Pancreas (tissue), 10 donors: ENCODE measurements at places on chromosomes 3 and 15. TPM values are rescaled to one million over a fixed set of nuclear protein-coding genes. Genes with fewer than 3 reads are reported as not detected.

DNA sequence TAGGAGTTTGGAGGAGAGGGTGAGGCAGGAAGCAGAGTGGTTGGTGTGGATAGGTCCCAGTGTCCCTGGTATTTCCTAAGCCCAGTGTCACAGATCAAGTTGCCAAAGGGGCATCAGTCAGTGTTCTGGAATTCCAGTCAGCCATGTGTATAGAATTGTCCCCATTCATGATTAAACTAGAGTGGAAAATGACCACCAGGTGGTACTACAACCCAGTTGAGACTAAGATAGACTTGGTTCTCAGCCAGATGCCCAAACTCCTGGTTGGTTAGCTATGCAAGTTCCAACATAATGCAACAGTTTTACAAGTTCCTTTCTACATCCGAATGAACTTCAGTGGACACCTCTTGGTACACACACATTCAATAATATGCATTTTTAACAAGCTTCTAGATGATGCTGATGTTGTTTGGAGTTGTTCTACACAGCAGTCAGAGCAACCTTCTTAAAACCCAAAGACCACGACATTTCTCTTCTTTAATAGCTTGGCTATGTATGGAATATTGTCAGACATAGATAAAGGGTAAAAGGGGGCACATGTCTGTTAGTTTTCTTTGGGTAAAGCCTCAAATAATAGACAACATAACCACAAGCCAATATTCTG lies 8.4 kb upstream of the ATR start:
- H3K36me3 ChIP-seq: no peaks in the 10 kb centered on the region
- peak; percentile 30 for DNase-seq
- no peak overlapping the region for H3K27ac ChIP-seq
- H3K27me3 ChIP-seq: no peaks in the 10 kb centered on the region
- H3K4me3 ChIP-seq: no peak overlapping the region

DNA sequence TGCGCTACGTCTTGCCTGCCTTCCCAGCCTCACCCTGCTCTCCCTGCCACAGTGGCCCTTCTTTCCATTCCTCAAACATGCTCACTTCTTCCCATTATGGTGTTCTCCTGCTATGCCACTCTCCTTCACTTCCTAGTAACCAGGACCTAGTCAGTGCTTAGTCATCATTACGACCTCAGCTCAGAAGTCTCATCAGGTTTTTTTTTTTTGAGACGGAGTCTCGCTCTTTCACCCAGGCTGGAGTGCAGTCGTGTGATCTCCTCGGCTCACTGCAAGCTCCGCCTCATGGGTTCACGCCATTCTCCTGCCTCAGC lies 149.5 kb downstream of the GREM1 start:
- no peaks in the 10 kb centered on the region for H3K36me3 ChIP-seq
- no peaks in the 10 kb centered on the region for H3K4me1 ChIP-seq
- H3K27me3 ChIP-seq: no peaks in the 10 kb centered on the region
- no peak for DNase-seq
- no peak overlapping the region for H3K4me3 ChIP-seq

DNA sequence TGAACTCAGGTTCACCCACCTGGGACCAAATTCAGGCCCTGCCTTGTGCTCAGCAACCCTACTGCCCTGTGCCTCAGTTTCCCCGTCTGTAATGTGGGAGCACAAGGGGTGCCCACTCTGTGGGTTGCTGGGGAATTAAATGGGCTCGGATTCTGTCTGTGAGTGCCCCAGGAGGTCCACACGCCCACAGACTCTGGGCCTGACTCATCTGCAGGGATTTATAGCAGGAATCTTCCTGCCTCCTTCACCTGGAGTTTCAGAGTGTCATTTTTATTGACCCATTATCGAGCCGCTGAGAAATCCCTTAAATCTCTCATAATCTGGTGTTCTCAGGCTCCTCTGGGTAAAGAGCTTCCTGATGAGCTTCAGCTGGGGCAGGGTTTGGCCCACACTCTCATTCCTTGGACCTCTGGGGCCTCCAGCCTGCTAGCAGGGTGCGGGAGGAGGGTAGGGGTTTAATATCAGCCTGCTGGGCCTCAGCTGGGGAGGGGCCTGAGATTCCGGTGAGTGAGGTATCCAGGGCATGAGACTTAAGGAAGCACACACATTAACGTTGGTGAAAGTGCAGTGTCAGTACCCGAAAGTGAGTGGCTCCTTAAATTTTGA lies 16.4 kb downstream of the C3orf18 start:
- no peak overlapping the region for H3K4me3 ChIP-seq
- no peak overlapping the region for H3K27ac ChIP-seq
- no peak for DNase-seq
- no peaks in the 10 kb centered on the region for H3K27me3 ChIP-seq

ZNF80 gene
- not detected for polyA plus RNA-seq

BOC gene
- polyA plus RNA-seq: 9.5 TPM

MORC1 gene
- not detected for polyA plus RNA-seq

- H3K4me3 ChIP-seq: no peak overlapping the region
- H3K36me3 ChIP-seq: no peaks in the 10 kb centered on the region
- H3K27ac ChIP-seq: no peak overlapping the region
- H3K4me1 ChIP-seq: no peaks in the 10 kb centered on the region
Measured at GRCh38 chr15:100252359-100252758, 89.4 kb downstream of the ADAMTS17 start.

DNA sequence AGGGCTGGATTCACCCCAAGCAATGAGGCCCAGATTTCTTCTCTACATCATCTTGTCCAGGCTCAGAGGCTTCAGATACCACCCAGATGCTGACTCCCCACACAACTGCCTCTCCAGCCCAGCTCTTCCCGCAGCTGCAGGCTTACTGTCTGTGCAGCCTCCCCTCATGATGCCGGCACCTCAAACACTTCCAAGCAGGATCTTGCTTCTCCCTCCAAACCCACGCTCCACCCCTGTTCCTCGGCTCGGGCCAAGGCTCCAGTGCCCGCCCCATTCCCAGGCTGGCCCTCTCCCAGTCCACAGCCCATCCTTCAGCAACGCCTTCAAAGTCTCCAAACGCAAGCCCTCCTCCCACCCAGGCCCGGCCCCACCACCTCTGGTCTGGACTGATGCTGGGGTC lies 159.2 kb upstream of the LINGO1 start:
- no peak overlapping the region for H3K4me3 ChIP-seq
- no peak overlapping the region for H3K27ac ChIP-seq
- no peaks in the 10 kb centered on the region for H3K4me1 ChIP-seq
- no peak for DNase-seq
- H3K27me3 ChIP-seq: no peaks in the 10 kb centered on the region

DNA sequence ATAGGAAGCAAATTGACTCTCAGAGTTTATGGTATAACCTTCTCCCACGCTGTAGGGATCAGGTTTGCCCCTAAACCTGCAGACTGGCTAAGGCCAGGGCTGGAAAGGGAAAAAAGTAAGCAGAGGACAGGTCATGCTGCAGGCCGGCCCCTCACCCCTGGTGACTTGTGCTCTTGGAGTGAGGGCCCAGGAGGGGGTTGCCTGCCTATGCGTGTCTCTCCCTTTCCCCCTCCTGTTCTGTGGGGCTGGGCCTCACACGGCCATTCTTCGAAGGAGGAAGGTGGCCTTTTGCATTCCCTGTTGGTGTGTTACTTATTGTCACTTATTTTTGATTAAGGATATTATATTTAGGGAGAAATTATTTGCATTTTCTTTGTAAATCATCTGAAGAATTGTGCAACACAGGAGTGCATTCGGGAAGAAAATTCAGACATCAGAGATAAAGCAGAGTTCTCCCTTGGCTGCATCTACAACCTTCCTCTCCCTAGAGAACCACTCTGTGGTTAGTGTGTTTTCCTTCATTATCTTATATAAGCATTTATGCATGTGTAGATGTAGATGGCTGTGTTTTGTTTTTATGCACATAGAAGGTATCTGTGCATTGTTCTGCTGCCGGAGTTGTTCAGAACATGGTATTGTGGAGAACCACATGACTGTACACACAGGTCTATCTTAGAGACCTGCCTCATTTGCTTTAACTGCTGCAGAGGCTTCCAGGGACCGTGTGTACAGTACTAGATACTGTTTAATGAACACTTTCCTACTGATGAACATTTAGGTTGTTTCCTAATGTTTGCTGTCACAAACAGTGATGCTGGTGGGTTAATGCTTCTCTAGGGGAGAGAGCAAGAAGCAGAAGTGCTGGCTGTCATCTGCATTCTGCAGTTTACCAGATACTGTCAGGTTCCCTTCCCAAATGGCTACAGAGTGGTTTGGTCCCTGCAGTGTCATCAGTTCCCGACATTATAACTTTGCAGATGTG lies 133.5 kb downstream of the APBA2 start:
- no peak overlapping the region for H3K4me3 ChIP-seq
- H3K36me3 ChIP-seq: no peaks in the 10 kb centered on the region

GRCh38 chr15:51720201-51720995 lies 17.1 kb downstream of the LYSMD2 start:
- no peaks in the 10 kb centered on the region for H3K27me3 ChIP-seq
- no peak overlapping the region for H3K4me3 ChIP-seq
- H3K36me3 ChIP-seq: no peaks in the 10 kb centered on the region

NEK10 gene
- polyA plus RNA-seq: 0.30 TPM

GRCh38 chr3:37115446-37115845 lies 58.9 kb downstream of the LRRFIP2 start:
- no peaks in the 10 kb centered on the region for H3K4me1 ChIP-seq
- H3K36me3 ChIP-seq: no peaks in the 10 kb centered on the region
- DNase-seq: no peak
- H3K4me3 ChIP-seq: no peak overlapping the region
- no peak overlapping the region for H3K27ac ChIP-seq

GRCh38 chr3:53230041-53230621 lies 25.7 kb downstream of the TKT start:
- no peak overlapping the region for H3K27ac ChIP-seq
- DNase-seq: no peak
- H3K4me1 ChIP-seq: no peaks in the 10 kb centered on the region
- no peaks in the 10 kb centered on the region for H3K27me3 ChIP-seq

- peaks cover 21% of the 10 kb centered on the region for H3K36me3 ChIP-seq
- no peak overlapping the region for H3K4me3 ChIP-seq
- no peak overlapping the region for H3K27ac ChIP-seq
- peaks cover 3% of the 10 kb centered on the region for H3K4me1 ChIP-seq
- no peaks in the 10 kb centered on the region for H3K27me3 ChIP-seq
- no peak for DNase-seq
Measured at GRCh38 chr3:48750856-48751255, 33.8 kb upstream of the IP6K2 start.

GRCh38 chr3:196537319-196537984 lies 22.3 kb upstream of the SMCO1 start:
- no peak for DNase-seq
- H3K27me3 ChIP-seq: no peaks in the 10 kb centered on the region
- H3K4me3 ChIP-seq: no peak overlapping the region
- H3K36me3 ChIP-seq: no peaks in the 10 kb centered on the region

- no peaks in the 10 kb centered on the region for H3K36me3 ChIP-seq
- no peaks in the 10 kb centered on the region for H3K27me3 ChIP-seq
- H3K27ac ChIP-seq: no peak overlapping the region
- H3K4me3 ChIP-seq: no peak overlapping the region
- no peaks in the 10 kb centered on the region for H3K4me1 ChIP-seq
Measured at GRCh38 chr3:114642951-114643741, 349.3 kb downstream of the TIGIT start.

DNA sequence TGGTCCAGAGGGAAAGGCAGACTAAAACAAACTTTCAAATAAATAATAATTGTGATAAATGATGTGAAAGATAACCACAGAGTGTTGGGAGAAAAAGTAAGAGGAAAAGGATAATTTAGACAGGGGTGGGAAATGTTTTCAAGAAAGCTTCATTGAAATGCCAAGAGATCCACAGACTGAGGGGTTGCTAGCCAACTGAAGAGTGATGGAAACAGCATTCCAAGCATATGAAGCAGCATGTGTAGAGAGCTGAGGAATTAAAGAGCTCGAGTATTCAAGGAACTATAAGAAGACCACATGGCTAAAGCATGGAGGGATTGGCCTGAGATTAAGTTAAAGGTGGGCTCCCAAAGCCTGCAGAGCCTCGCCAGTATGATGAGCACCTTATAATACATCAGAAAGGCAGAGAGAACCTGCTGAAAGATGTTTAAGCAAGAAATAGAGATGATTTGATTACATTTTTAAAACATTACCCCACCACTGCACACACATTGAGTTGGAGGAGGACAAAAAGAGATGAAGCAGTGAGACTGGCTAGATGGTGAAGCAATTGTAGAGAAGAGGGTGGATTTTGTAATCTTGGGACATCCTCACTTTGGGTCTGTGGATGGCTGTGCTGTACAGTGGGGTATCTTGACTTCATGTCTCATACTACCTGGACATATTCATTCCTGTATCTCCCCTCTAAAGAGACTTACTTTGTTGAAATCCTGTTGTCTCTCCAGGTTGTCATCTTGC lies 100.8 kb downstream of the STAC start:
- no peak overlapping the region for H3K27ac ChIP-seq
- H3K4me3 ChIP-seq: no peak overlapping the region
- no peak for DNase-seq

GRCh38 chr3:25007974-25008658 lies 419.9 kb upstream of the RARB start:
- H3K27me3 ChIP-seq: no peaks in the 10 kb centered on the region
- H3K4me1 ChIP-seq: no peaks in the 10 kb centered on the region
- no peak overlapping the region for H3K4me3 ChIP-seq
- H3K36me3 ChIP-seq: no peaks in the 10 kb centered on the region

DNA sequence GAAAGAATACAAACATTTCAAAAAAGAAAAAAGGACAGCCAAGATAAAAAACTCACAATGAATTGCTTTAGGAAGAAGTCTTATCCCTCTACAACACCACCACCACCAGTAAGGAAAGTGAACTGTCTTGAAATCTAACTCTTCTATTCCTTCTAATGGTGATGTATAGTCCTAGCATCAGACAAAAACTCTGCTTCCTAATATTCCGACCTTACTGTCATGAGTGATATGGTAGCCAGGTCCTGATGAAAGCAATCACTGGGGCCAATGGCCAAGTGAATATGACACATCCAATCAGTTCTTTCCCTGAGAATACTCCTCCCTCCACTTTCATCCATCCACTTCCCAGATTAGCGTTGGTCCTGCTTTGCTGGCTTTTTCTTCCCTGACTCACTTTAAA lies 14.8 kb downstream of the GK5 start:
- H3K4me3 ChIP-seq: no peak overlapping the region
- no peaks in the 10 kb centered on the region for H3K27me3 ChIP-seq
- no peak for DNase-seq
- no peaks in the 10 kb centered on the region for H3K36me3 ChIP-seq
- H3K4me1 ChIP-seq: no peaks in the 10 kb centered on the region

- peaks cover 24% of the 10 kb centered on the region for H3K4me1 ChIP-seq
- no peaks in the 10 kb centered on the region for H3K27me3 ChIP-seq
- no peaks in the 10 kb centered on the region for H3K36me3 ChIP-seq
- no peak overlapping the region for H3K27ac ChIP-seq
Measured at GRCh38 chr3:172051957-172052354, 12.6 kb downstream of the FNDC3B start.

GRCh38 chr3:31185062-31185357 lies 290.5 kb upstream of the GADL1 start:
- DNase-seq: no peak
- no peak overlapping the region for H3K4me3 ChIP-seq
- no peaks in the 10 kb centered on the region for H3K27me3 ChIP-seq

HEG1 gene
- 11.3 TPM for polyA plus RNA-seq

GCNT3 gene
- polyA plus RNA-seq: 2.5 TPM
